Pons (tissue), 1 donor: ENCODE measurements at places on chromosomes 5 and 9.
A peak's percentile ranks its signal among the peaks of the same experiment; 100 is the strongest.

DNA sequence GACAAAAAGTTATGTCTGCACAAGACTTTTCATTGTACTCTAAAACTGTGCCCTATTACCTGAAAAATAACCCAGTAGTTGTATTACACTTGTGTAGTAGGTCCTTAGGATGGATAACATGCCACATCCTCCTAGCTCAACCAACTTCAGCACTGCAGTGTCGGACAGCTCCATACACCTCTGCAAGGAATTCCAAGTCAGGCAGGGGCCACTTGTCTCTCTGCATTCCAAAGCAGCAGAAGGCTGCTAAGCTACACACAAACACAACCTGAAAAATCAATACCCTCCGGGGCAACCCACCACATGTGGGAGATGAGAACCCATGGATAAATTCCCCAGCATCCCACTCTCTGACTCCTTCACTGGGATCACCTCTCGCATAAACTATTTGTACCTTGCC, 50.2 kb downstream of the MED10 start:
- DNase-seq = no peak

- DNase-seq = no peak
Measured at GRCh38 chr5:171770153-171770552, 15.5 kb upstream of the SMIM23 start.

DNA sequence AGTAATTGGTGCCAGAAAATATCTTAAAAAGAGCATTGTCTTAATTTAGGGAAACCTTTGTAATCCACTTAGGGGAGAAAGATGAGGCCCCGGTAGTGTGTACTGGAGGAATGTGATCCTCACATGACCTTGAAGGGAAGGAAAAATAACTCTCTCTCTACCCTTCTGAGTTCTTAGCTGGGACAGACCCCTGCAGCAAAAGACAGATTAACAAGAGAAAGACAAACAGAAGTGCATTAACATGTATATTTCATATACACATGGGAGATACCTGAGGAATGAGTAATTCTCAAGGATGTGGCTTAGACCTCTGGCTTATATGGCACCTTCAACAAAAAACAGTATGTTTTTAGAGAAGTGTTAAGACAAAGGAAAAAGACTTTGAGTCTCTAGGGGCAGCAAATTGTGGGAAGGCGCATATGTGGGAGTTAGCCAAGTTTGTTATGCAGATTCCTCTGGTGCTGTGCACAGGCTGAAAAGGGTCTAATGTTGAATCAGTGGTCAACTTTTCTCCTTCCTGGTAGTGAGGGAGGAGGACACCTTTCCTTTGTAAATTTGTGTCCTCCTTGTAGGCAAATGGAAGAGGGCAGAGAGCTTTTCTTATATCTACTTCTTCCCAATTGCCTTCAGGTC, 138.8 kb downstream of the LRRC70 start:
- DNase-seq = no peak

DNA sequence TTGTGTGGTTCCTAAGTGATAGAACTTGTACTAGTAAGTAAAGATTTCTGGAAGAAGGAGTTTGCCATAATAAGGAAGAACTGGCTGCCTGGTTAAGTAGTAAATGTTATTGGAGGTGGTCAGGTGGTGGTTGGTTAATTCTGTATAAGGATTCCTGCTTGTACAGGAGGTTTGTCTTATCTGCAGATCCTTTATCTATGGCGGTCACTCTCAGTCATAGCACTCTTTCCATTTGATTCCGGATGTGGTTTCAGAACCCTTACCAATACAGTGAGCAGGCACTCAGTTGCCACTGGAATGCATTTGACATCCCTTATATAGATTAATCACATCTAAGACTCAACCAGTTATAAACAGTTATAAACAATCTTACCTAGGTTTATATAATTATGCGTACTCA, 50.3 kb downstream of the RAD50 start:
- DNase-seq = no peak

DNA sequence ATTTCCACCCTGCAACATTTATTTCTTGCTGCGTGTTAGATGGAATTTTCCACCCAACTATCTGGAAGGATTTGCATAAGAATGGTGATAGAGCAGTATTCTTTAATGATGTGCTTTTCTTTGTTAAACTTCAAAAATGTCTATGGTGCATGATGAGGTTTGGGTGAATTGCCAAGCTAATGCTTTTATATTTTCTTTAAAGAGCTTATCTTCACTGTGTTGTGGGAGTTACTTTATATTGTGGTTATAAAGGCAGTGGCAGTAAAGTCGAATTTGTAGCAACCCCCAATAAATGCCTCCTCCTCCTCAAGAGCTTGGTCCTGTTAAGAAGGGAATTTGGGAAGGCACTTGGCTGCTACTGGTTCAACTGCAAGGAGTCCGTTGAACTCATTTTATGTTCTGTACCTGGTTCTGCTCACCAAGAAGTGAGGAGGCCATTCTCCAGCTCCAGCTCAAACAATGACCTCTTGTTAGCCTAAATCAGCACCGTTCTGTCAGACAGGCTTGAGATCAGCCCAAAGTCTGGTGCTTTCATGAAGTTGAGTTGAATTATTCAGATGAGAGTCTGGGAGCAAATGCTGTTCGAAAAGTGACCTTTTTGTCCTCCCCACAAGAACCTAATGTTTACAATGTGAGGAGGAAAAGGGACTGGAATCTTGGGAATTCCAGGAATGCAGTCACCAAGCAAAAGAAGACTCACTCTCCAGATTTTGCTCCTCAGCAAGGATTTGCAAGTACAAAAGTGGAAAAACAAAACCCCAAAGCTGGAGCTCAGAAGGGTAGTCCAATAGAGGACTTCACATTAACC, 217.0 kb downstream of the TMEM38B start:
- DNase-seq = peak; percentile 70

GRCh38 chr5:78907255-78907891, 77.7 kb downstream of the ARSB start:
- DNase-seq = no peak

DNA sequence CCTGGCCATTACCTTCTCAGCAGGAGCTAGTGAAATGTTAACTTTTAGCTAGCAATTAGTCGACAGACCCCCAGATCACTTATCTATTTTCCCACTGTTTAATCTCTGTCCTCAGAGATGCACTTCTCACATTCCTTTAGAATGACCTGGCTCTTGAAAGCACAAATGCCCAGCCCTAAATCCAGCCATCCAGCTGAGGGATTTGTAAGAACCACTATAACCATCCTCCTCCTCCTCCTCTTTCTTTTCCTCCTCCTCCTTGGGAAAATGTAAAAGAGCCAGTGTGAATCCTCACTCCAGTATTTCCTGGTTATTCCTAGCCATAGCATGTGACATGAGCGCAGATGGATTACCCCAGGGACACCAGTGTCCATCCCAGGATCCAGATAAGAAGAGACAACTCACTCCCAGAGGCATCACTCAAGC, 124.3 kb downstream of the ENC1 start:
- no peak for DNase-seq

DNA sequence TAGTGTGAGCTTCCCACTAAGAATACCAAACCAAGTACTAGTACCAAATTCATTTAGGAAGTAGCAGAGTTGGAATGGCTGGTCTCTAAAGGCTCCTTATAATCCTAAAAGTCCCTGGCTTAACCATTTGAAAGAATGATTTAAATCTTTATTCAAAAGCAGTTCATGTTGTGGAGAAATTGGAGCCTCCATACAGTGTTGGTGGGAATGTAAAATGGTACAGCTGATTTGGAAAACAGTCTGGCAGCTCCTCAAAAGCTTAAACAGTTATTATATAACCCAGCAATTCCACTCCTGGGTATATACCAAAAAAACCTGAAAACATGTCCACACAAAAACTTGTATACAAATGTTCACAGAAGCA, 2.9 kb downstream of the PLIN2 start:
- no peak for DNase-seq

DNA sequence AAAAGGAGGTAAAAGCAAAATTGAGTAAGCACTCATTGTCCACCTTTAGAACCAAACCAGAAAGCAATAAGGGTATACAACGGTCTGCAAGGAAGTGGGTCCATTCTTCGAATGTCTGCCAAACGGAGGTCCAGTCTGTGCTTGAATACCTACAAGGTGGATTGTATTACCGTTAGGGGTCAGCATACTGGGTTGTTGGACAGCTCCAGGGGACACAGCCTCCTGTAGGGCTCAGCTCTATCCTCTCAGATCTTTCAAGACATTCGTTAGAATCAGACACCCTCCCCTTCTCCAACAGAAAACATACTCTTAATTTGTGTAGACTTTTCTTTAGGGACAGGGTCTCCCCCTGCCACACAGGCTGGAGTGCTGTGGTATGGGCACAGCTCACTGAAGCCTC, 5.5 kb downstream of the ASTN2 start:
- DNase-seq = no peak

GRCh38 chr5:10056228-10056760, 193.4 kb downstream of the ATPSCKMT start:
- no peak for DNase-seq
